Effector memory CD4-positive, alpha-beta T cell (primary cell): ENCODE measurements at places on chromosomes 1 and 21.

DNA sequence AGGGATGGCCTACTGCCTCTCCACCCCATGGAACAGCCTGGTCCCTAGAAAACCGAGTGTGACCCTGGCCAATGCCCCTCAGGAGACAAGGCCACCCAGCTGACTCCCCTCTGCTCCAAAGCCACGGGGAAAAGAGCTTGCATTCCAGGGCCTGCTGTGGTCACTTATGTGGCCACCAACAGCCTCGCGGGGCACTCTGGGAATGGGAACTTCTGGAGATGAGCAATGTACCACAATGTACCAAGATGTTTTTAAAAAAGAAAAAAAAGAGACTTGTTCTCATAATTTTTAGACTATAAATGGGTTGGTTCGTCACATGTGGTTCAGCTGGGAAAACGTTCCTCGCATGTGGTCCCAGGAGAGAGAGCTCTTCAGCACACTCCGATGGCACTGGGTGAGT lies 62.8 kb downstream of the SLC66A1 start:
- no peak for DNase-seq

DNA sequence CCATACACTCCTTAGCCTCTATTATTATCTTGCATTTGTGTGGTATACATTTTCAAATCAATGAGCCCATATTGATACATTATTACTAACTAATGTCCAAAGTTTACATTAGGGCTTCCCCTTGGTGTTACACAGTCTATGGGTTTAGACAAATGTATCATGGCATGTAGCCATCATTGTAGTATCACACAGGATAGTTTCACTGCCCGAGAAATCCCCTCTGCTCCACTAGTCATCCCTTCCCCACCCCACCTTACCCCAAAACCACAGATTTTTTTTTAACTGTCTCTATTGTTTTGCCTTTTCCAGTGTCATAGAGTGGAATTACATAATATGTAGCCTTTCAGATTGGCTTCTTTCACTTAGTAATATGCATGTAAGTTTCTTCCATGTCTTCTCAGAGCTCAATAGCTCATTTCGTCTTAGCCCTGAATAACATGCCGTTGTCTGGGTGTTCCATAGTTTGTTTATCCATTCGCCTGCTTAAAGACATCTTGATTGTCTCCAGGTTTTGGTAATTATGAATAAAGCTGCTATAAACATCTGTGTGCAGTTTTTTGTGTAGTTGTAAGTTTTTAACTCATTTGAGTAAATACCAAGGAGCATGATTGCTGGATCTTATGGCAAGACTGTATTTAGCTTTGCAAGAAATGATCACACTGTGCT lies 86.4 kb upstream of the LYST start:
- DNase-seq = no peak

DNA sequence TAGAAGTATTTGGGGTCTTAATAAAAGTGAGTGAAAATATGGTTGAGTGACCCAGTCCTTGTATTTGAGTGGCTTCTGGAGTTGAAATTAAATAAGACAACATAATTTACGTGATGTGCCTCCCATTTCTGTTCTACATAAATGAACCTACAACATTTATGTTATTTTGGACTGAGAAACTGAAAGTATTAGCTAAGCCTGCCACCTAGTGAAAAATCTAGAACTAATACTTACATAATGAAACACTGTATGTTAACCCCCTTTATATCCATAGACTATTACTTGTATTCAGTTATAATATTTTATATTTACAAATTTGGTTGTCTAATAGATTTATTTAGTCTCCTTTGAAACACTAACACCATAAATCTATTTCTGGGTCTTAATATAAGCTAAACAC lies 298.9 kb downstream of the KCNT2 start:
- DNase-seq = no peak

GRCh38 chr1:89576013-89576412 lies 51.4 kb downstream of the LRRC8B start:
- no peak for DNase-seq

- no peak for DNase-seq
Observed at GRCh38 chr21:15233611-15234010, 168.8 kb upstream of the NRIP1 start.

DNA sequence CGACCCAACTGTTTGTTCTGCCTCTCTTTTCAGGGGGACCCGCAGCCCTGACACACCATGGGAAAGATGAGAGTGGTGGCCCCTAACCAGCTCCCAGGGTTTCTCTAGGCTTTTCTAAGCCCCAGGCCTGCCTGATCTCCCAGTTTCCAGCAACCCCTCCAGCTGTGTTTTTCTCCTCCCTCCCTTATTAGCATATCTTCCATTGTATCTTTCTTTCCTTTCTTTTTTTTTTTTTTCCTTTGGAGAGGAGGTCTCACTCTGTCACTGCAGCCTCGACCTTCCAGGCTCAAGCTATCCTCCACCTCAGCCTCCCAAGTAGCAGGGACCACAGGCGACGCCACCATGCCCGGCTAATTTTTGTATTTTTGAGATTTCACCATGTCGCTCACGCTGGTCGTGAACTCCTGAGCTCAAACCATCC lies 1.8 kb upstream of the CERS2 start:
- DNase-seq = no peak

DNA sequence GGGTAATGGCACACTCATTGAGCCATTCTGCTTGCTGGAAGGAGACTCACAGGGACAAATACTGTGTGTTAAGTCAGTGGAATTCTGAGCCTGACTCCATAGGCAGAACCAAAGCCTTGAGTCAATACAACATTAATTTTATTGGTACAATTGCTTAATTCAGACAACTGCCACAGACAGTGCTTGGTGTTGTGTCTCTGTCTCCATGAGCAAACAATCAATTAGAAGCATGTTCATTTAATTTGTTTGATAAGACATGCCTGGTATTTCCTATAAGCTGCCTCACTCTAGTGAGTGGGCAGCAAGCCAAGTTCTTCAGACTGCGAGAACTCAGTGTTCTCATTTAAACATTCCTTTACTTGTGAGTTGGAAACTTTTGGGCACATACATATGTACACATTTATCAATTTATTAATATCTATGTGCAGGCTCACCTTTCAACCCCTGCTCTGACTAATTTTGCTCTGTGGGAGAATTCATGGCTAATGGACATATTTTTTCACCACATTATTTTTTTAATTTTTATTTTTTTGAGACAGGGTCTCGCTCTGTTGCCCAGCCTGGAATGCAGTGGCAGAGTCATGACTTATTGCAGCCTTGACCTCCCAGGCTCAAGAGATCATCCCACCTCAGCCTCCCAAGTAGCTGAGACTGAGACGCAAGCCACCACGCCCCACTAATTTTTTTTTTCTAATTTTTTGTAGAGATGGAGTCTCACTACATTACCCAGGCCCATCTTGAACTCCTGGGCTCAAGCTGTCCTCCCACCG lies 4.5 kb upstream of the SRSF10 start:
- no peak for DNase-seq

- no peak for DNase-seq
Observed at GRCh38 chr21:18840239-18840638, 436.7 kb upstream of the TMPRSS15 start.

- no peak for DNase-seq
Observed at GRCh38 chr1:67893126-67893495, 59.8 kb upstream of the GNG12 start.

- no peak for DNase-seq
Observed at GRCh38 chr1:206646504-206646903, 11.2 kb downstream of the DYRK3 start.

DNA sequence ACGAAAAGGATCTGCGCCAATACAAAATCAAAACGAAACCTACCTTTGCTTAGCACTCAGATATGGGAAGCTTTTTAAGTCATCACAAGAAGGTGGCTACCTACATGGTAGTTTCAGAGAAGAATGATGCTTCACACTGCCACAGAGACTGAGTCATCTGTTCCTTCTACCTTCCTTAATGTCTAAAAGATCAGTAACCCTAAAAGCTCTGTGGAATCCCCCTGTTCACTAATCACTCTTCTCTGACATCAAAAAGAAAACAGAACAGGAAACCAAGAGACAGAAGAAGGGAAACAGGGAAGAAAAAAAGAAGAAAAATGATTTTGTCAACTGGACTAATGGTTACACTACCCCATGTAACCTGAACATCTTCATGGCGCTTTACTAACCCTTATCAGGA lies 177.2 kb downstream of the SMYD3 start:
- DNase-seq = no peak

GRCh38 chr1:155379180-155379579 lies 58.5 kb downstream of the RUSC1 start:
- DNase-seq = no peak

- no peak for DNase-seq
Observed at GRCh38 chr1:223226271-223226670, 83.2 kb upstream of the TLR5 start.

- no peak for DNase-seq
Observed at GRCh38 chr21:24025101-24025500, 1582.2 kb downstream of the MRPL39 start.

DNA sequence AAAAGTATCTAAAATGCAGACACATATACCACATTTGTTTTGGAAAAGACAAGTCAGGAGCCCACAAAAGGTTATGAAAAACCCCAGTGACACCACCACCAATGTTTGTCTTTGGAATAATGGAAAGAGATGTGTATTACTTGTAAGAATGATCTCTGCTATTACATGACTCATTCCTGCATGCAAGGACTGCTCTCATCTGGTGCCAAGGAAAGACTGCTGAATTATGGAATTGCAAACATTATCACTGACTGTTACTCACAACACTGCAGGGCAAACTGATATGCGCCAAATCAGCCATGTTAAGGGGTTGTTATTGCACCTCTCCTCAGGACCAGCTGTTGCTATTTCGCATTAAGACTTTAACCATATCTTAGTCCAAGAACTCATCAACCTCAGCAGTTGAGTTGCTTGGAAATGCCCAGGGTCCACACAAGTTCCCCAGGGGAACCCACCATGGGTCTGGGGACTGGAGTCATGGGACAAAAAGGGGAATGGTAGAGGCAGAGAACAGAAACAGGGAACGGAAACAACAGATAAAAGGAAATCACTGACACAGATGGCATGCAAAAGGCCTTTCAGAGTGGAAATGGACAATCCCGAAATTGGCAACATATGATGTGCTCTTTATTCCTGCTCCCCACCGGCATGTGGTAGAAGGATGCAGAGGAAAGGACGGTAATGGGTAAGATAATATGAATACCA lies 34.4 kb downstream of the CAPZB start:
- no peak for DNase-seq
